ENCODE measurements at places on chromosomes 13 and 19.

GRCh38 chr19:38411041-38411712 is 8.3 kb downstream of the FAM98C start:
- DNase-seq, result no peak

- DNase-seq, result no peak
Observed at GRCh38 chr19:40862333-40862732, 12.1 kb upstream of the CYP2A6 start.

- no peak for DNase-seq
Observed at GRCh38 chr13:32883474-32883873, 132.7 kb upstream of the KL start.

GRCh38 chr13:64782466-64782865 is 2447.7 kb downstream of the PCDH9 start:
- DNase-seq, result no peak

DNA sequence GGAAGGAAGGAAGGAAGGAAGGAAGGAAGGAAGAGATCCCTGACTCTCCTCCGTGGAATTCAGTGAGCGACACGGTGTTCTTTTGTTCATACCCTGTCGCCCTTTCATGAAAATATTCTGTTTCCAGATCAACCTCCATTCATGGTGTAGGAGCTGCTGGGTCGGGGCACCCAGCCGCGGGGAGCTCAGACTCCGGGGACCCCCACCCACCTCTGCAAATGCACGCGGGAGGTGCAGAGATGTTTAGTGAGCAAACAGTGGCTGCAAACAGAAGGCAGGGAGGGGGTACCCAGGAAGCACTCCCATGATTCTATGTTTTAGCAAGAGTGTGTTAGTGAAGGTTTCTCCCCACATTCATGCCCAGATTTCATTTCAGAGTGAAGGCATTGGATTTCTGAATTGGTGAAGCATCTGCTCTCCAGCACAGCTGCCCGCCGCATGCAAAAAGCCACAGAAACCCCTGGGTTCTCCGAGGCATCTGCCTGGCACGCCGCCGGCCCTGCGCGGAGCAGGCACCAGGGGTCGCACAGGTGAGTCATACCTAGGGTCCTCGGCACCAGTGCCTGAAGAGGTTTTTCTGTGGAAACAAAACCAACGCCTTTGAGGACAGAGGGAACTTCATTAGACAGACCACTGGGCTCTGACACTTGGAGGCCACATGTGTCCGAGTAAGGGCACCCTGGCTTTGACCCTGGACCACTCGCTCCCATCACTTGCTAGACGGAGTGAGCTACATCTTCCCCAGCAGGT is 80.6 kb downstream of the ZNF557 start:
- DNase-seq, result no peak

- DNase-seq, result no peak
Observed at GRCh38 chr19:41746593-41747227, 8.6 kb upstream of the CEACAM6 start.

All from SJSA1 (cell line).